ENCODE measurements at places on chromosomes 5 and 9. TPM values are rescaled to one million over a fixed set of nuclear protein-coding genes. Genes with fewer than 3 reads are reported as not detected.

The TAF11L10 gene
- not detected for total RNA-seq

The TAS2R1 gene
- total RNA-seq, result not detected

The SHISAL2B gene
- total RNA-seq, result not detected

The GARIN3 gene
- not detected for total RNA-seq

The ASPN gene
- not detected for total RNA-seq

The FBLL1 gene
- total RNA-seq, result 0.21 TPM

The C7 gene
- not detected for total RNA-seq

The CLIC3 gene
- 3.6 TPM for total RNA-seq

The TSSK1B gene
- total RNA-seq, result not detected

The HABP4 gene
- 5.0 TPM for total RNA-seq

The KCNV2 gene
- not detected for total RNA-seq

The NMUR2 gene
- not detected for total RNA-seq

The GPX8 gene
- not detected for total RNA-seq
